ENCODE measurements at places on chromosomes 5 and 9.

GRCh38 chr5:38595132-38595745 lies 38.8 kb upstream of the LIFR start:
- no peak for DNase-seq

DNA sequence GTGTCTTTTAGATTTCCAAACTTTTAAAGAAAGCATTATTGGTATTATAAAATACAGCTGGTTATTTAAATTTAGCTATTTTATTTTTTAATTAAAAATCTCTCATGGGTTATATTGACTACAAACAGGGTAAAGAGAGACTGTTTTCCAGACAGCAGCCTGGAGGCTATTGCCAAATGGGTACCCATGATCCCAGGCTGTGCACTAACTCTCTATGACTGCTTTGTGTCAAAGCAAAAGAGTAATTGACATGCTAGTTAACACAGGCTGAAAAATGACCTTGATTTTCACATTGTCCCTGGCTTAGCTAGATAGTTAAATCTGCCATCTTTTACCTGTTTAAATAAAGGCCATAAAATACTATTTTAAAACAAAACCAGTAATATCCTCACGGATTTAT lies 589.7 kb downstream of the ANXA1 start:
- DNase-seq = no peak

GRCh38 chr5:38500573-38501260 lies 55.7 kb downstream of the LIFR start:
- no peak for DNase-seq

DNA sequence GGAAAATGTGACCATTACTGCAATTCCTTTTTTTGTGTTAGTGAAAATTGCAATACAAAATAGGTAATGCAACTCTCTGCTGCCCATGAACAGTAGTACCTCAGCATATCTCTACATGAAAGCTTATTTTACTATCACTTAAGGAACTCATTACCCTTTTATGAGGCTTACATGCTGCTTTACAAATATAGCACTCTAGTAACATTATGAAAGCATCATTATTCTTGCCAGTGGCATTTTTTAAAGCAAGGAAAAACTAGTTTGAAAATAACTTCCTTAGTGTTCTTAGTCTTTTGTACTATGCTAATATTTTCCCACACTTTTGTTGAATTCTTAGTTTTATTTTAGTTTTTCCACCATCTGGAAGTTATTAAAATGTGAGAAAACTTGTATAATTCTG lies 797.3 kb upstream of the ARRDC3 start:
- DNase-seq = no peak

DNA sequence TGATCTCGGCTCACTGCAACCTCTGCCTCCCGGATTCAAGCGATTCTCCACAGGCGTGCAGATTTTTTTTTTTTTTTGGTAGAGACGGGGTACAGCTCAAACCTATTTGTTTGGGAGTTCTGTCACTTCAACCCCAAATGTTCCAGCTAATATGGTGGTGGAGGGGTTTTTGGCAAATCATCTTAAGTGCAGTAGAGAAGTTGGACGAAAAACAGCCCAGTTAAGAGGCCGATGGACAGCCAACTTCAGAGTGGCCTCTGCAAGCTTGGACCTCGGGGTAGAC lies 756 bp upstream of the PRR7 start:
- DNase-seq = no peak

- no peak for DNase-seq
Observed at GRCh38 chr5:151222790-151223446, 974 bp downstream of the CCDC69 start.

GRCh38 chr5:16994565-16994964 lies 58.5 kb upstream of the MYO10 start:
- no peak for DNase-seq

GRCh38 chr9:123637945-123638634 lies 282.1 kb downstream of the CRB2 start:
- no peak for DNase-seq

DNA sequence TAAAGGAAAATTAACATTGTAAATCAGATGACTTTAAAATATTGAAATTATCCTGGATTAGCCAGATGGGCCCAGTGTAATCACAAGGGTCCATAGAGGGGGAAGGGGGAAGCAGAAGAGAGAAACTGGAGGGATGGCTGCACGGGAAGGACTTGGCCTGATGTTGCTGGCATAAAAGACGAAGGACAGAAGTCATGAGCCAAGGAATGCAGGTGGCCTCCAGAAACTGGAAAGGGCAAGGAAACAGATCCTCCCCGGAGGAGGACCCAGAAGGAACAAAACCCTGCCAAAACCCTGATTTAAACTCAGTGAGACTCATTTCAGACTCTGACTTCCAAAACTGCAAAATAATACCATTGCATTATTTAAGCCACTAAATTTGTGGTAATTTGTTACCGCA lies 100.2 kb downstream of the ADAMTS2 start:
- DNase-seq = no peak

DNA sequence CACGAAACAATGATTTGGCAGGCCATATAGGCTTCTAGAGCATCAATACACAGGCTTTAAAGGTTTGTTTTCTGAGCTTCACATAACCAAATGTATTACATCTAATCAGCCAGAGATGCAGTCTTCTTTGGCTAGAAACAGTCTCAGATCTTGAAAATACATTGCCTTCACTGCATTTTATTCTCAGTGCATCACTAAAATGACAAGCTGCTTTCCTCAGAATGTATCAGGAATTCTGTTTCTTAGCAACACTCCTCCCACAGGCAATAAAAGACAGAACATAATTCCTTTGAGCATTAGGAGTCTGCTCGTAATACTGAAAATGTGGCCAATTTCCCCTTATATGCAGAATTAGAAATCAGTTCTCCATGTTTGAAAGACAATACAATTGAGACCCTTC lies 36.9 kb downstream of the FEM1C start:
- no peak for DNase-seq

DNA sequence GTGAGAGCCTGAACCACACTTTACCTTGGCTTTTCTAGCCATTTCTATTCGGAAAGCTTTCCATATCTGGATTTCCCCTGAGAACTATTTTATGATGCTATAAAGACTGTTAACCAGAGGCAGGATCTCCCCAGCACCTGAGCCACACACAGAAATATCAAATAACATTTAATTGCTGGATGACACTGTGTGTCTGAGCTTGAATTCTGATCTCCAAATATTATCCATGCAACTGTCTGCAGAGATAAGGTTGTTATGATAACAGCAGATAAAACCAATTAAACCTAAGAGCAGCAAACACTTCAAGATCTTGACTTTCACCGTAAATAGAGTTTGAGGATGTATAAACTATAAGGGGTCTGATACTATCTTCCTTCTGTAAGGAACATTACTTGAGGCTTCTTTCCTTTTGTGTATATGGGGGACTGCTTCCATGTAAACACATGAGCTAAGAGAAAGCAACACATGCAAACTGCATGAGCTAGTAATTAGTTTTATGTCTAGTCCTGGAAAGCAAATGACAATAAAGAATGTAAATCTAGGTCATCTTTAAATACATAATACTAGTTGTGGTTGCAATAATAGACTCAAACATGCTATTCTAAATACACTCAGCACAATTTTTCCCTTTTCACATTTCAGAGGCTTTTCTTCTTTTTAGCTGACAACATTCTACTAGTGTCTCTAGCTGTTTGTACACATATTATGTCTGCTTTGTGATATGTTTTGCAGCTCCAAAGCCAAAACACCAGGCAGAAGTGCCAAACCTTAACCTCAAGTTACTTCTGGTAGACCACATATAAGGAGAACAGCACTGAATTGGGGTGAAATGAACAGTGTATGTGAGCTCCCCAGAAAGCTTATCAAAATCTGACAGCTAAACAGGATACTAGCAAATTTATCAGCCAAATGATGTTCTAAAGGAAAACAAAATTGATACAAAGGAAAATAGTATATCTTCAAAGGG lies 136.5 kb downstream of the EFNA5 start:
- DNase-seq = no peak

GRCh38 chr5:141969783-141970771 lies 1.2 kb downstream of the RNF14 start:
- no peak for DNase-seq

DNA sequence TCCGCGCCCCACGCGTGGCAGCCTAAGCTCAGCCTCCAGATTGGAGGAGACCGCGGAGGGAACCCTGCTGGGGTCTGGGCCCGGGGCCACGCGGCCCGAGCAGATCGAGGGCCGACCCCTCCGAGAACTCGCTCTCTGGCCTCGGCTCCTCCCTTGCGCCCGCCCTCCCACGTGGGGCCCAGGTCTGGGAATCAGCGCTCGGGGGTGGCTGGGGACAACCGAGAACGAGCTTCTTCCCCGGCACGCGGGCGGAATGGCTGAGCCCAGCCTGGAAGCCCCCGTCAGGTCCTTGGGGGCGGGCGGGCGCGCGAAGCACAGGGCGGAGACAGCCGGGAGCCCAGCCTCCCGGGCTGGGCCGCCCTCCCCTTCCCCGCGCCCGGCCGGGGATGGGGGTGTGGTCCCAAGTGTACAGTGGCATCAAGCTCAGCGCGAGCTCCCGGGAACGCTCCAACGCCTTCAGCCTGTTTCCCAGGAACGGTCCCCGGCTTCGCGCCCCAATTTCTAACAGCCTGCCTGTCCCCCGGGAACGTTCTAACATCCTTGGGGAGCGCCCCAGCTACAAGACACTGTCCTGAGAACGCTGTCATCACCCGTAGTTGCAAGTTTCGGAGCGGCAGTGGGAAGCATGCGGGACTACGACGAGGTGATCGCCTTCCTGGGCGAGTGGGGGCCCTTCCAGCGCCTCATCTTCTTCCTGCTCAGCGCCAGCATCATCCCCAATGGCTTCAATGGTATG lies at the start of gene SLC22A4:
Gene SLC22A4, plus strand, starts transcription at position 403 of the 736 bp plus-strand sequence. Its CDS starts 223 bp downstream, at position 626.
- peak; percentile 51 for DNase-seq

DNA sequence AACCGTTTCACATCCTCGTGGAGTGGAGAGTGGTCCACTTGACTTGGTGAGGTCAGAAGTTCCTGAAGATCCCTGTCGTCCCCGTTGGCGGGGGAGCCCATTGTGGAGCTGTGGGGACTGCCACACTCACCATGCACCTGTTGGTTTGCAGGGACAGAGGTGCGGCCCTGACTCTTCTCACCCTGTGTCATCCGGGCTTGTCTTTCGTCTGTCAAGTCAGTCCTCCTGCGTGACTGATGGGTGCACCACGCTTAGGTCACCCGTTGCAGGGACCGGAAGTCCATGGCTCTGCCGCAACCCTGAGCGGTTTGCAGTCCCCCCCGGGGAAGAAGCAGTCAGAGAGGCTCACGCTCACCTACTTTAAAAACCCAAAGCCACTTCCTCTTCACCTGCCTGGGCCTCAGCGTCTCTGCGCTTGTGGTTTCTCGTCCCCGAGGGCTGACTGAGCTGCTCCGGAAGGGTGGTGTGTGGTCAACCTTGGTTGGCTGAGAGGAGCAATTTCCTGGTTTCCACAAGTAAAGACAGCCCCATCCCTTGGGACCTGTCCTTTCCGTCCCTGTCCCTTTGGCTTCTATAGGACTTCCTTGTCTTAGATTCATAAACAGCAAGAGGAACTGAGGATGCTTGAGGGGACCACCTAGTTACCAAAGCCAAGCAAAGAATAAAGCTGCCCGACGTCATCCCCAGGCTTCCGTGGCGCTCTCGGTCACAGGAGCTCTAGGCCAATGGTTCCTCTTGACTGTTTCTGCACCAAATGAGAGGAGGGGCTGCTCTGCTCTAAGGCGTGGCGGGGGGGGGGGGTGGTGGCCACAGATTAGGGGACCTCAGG lies 53.2 kb downstream of the USP20 start:
- no peak for DNase-seq

GRCh38 chr5:143030349-143030748 lies 260.2 kb downstream of the ARHGAP26 start:
- no peak for DNase-seq

DNA sequence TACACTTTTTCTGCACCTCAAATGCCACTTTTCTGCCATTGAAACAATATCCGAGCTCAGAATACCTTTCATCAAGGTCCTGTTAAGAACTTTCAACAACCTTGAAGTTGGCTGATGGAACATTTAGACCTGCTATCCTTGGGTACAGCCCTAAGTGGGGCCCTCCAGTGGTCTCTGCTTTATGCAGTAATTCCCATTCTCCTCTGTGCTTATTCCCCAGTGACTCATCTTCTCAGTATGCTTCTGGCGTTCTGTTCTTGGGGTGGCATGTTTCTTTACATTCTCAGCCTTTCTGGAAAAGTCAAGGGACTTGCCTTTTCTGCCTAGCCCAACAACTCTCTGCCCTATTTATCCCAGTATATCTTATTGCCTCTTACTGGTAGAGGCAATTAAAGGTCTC lies 7.1 kb downstream of the ANP32B start:
- no peak for DNase-seq

GRCh38 chr5:149153751-149154610 lies 12.7 kb downstream of the ABLIM3 start:
- DNase-seq = peak; percentile 90

- no peak for DNase-seq
Observed at GRCh38 chr5:87127426-87127825, 140.3 kb upstream of the RASA1 start.

DNA sequence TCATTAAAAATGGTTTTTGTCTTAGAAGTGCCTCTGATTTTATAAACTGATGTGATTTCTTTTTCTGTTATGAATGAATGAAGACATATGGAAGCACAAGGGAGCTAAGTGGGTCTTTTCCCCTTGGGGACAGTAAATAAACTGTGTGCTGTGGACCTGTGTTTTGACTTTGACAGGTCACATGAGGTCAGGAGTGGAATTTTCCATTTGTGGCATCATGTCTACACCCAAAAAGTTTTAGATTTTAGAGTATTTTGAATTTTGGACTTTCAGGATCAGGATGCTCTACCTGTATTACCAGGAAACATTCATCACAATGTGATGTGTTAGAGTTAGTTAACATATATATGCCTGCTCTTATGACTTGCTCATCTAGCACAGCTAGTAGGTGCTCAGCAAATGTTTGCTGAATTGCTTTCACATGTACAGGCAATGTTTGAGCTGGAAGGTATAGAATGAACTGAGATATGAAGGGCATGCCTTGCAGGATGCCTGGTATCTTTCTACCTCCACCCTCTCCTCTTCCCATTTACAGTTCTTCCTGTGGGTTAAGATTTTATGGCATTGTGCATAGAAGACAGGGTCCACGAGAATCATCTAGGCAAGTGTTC lies 73.2 kb upstream of the NR3C1 start:
- no peak for DNase-seq

GRCh38 chr9:121299467-121300282 lies 31.7 kb downstream of the GSN start:
- DNase-seq = no peak

DNA sequence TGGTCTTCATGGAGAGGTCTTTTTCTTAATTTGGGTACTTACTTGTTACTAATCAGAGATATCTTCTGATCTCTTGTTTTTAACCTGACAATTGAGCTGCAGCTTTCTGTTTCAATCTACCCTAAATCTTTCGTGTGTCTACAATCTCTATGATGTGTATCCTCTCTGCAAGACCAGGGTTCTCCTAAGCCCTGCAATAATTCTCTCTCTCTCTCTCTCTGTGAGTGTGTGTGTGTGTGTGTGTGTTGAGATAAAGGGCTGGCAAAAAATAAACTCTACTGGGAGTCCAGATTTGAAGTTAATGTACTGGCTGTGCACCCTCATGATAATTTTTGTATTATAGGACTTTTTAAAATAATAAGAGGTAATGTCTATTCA lies 57.8 kb upstream of the FBXL7 start:
- DNase-seq = no peak
